ENCODE measurements at places on chromosomes 7 and 10.

DNA sequence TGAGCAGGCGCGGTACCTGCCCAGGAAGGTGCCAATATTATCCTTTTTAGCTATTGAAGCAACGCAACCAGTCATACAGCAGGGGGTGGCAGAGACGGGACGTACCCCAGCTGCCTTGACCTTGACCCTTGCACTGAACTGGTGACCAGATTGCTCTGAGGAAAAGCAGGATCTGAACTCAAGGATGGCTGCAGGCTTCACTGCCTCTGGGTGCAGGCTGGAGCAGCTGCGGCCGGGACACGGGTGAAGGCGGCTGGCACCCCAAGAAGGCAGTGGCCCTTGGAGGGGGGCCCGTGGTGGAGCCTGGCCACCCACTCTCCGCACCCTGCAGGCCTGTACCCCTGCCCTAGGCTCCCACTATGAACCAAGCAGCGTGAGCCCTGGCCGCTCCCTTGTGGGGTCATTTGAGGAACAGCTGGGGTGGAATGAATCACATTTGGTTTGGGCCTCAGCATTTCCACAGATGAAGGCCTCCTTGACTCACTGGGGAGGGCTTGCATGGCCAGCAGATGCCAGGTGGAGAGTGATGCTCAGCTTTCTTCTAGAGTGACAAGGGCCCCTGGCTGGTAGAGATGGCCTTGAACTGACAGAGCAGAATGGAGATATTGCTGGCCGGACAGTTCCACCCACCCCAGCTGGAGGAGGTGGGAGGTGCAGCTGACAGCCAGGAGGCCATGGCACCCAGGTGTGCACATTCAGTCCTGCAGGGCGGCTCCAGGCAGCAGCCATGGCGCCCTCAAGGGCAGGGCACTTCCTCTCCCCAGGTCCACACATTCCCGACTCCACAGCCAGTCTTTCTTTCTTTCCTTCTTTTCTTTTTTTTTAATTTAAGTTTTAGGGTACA, 218.7 kb downstream of the WDR37 start:
- DNase-seq, result no peak

DNA sequence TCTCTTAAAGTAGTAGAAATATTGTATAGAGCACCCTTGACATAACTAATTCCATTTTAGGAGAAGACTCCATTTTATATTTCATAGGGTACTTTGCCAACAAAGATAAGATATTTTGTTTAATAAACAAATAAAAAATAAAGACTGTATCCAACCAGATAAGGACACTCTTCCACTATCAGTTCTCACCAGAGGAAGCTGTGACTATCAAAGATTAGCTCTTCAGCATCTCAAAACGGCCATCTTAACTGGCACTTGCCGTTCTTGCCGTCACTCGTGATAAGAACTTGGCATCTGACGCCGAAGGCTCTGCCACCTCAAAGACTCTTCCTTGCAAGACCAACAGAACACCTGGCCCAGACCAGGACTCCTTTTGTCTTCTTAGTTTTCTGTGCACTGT, 26.3 kb upstream of the AKR1B1 start:
- DNase-seq, result no peak

- DNase-seq, result no peak
Measured at GRCh38 chr10:52313933-52314821, at the start of gene DKK1. Gene DKK1, plus strand, starts transcription at chr10:52314281. Its CDS starts 154 bp downstream, at chr10:52314435.

DNA sequence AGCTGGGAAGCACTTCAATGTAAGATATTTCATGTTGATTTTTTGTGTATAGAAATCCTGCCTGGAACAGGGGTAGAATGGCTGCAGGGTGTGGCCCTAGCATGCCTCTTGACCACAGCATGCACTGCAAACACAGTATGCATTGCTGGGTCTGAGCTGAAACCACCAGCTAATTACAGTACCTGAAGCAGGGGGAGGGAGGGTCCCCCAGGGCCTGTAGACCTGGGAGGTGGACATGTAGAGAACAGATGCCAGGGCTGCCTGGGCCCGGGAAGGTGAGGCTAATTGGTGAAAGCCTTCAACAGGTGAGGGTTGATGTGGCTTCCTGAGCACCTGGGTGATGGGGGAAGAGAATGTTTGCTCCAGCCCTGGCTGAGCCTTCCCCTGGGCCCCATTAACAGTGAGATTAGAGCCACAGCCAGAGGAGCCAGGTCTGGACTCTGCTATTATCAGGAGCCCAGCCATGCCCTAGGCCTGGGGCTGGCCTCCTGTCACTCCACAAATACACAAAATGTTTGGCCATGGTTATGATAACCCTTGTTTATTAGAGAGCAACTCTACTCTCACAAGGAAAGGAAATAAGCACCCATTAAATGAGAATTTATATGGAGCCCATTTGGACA, 83.3 kb downstream of the PLXNA4 start:
- no peak for DNase-seq

GRCh38 chr7:114791771-114792170, 130.1 kb upstream of the MDFIC start:
- DNase-seq, result no peak

DNA sequence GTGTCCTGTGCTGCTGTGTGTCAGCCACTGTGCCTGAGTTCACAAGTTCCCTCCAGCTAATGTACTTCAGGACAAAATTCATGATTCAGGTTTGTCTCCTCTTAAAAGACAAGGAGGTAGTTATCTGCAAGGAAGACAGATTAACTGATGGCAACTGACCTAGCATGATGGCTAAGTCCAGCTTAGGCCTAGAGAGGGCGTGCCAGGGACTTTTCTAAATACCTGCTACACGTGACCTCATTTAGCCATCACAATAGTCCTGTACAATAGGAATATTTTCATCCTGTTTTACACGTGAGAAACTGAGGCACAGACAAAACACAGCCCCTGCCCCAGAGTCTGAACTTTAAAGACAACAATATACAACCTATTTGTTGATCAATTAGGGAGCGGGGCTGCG, 275.7 kb downstream of the XPNPEP1 start:
- no peak for DNase-seq

DNA sequence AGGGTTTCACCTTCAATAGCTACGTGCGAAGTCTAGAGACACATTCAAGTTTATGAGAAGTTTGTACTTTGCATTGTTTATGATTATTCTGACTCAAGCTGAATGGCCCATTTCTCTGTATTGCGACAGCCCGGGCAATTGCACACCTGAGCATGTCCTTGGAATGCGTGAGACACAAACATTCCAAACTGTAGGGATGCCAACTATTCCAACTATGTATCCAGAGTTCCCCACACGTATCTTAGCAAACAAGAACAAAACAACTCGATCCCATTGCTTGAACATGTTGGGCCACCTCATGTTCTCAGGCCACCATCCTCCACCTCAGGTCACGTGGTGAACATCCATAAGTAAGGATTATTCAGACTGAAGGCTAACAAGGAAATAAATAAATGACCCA, 51.4 kb upstream of the EGFR start:
- DNase-seq, result no peak

DNA sequence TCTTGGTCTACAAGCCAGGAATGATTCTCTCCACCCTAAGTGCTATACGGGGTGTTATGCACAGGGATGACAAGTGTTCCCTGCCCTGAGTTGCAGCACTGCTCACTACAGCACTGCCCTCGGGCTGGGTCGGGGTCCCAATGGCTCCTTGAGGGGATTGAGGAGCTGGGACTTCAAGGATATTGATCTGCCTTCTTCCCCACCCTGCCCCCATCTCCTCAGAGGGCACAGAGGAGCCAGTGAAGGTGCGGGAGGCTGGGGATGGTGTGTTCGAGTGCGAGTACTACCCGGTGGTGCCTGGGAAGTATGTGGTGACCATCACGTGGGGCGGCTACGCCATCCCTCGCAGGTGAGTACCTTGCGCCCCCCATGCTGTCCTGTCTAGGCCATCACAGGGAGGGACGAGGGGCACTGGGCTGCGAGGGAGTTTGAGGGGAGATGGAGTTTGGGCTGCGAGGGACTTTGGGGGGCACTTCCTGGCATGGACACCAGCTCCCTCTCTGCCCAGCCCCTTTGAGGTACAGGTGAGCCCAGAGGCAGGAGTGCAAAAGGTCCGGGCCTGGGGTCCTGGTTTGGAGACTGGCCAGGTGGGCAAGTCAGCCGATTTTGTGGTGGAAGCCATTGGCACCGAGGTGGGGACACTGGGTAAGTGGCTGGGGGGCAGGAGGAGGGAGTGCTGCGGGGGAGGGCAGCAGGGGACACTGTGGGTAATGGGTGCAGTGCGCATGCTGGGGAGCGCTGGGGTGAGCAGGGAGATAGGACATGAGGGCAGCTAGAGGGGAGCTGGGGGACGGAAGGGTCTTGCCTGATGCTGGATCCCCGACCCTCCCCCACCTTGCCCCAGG, 10.3 kb downstream of the FLNC start:
- no peak for DNase-seq

GRCh38 chr7:101411508-101411874, 48.8 kb downstream of the COL26A1 start:
- DNase-seq, result no peak

DNA sequence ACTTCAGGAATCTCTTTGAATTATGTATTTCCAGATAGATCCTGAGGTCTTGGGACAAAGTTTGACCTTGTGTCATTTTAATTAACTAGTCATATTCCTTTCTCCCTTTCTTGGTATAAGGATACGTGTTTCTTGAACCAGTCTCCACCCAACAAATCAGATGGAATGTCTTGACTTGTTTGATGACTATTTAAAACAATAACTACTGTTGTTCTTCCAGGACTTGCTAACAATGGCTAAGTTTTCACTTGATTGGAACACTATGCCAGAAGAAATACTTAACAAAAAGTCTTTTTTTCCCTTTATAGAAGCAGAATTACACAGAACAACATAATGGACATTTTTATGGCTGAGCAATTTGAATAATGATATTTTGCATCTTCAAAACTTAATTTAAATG, 43.0 kb upstream of the WIPF3 start:
- DNase-seq, result no peak

DNA sequence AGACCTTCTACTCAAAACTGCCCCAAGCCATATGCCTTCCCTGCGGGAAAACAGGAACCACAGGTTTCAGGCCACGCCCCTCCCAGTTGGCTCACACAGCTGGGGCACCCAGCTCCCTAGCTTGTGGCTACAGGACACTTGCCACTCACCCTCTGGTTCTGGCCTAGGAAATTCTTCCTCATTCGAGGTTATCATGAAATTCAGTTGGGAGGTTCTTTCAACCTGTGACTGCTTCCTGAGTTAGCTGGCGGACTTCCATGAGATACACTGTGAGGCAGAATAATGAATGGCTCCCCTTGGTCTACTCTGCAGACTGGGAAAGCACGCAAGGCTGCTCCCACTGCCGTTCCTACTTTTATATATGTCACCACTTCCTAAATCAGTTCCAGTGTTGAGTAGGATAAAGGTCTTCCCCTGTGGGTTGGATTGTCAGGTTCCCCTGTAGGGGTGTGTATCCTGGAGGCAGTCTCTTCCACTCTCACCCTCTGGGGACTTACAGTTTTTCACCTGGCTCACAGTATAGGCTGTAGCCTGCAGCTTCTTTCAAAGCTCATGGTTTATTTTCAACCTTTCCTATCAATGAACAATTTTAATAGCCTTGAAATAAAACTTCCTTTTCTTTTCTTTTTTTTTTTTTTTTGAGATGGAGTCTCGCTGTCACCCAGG, 37.0 kb downstream of the GPR22 start:
- no peak for DNase-seq

- no peak for DNase-seq
Measured at GRCh38 chr7:112573302-112574039, 92.7 kb downstream of the LSMEM1 start.

GRCh38 chr7:10225275-10225674, 748.4 kb upstream of the PHF14 start:
- no peak for DNase-seq

DNA sequence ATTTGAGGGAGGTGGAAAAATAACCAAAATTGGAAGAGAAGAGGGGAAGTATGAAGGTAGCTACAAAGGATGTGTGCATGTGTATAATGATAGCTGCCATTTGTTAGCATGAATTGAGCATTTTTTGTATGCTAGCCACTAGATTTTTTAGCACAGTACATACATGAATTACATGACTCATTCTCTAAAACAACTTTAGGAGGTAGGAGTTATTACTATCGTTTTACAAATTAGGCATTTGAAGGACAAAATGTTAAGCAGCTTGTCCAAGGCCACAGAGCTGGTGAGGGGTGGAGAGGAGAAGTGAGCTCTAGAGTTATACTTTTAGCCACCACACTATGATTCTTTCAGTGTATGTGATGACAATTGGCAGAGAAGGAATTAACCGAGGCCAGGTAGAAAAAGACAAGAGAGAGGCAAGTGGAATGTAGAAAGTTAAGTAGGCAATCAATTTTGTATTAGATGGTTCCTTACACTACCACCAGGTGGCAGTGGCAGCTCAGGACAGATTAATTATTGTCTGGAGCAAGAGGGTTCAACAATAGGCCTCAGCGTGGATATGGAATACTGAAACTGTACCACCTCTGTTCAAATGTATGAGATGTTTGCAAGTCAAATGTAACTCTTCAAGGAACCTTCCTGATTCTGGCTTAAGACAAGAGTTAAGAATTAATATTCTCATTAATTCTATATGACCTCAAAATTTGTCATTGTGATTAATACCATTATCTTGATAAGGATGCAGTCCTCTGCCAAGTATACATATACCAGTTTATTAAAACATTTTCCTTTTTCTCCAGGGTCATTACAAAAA, 128.0 kb downstream of the MBL2 start:
- DNase-seq, result no peak

GRCh38 chr10:78935697-78936407, 132.9 kb upstream of the ZMIZ1 start:
- no peak for DNase-seq

- DNase-seq, result no peak
Measured at GRCh38 chr7:88101769-88102168, 118.1 kb downstream of the SRI start.

- peak; percentile 41 for DNase-seq
Measured at GRCh38 chr10:87818505-87819288, 671 bp upstream of the ATAD1 start.

GRCh38 chr7:1951600-1951999, 281.1 kb downstream of the MAD1L1 start:
- no peak for DNase-seq

DNA sequence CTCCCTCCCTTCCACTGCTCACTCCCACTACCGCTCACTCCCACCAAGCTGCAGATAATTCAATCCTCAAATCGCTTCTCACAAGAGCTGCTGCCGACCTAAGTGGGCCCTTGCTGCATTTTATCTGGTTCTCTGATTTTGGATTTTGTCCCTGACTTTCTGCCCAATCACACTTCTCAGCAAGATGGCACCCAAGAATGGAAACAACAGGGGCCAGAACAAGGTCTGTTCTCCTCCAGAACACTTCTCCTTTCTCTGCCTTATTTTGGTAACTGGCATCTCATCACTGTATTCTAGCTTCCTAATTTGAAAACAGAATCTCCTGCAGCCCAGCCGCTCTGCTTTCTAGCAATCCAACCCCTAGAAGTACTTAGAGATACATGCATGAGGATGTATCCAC, 172.8 kb downstream of the GRID1 start:
- DNase-seq, result no peak

DNA sequence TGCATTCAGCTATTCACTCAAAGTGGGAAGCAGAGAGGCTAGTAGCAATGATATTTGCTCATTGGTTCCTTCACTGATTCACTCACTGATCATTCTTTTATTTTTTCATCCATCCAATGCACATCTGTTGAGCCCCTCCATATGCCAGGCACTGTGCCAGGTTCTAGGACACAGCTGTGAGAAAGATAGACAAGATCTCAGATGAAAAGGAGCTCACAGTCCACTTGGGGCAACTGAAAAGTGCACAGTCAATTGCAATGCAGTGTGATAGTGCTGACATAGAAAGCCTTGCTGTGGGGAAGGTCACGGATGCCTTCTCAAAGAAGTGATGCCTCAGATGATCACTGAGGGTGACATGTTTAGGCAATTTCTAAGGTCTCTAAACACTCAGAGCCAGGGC, 262.3 kb downstream of the PTEN start:
- DNase-seq, result no peak

GRCh38 chr7:81273601-81274397, 354.9 kb upstream of the SEMA3C start:
- DNase-seq, result no peak
